Type B pancreatic cell (in vitro differentiated cells): ENCODE measurements at places on chromosomes 2 and 18. TPM values are rescaled to one million over a fixed set of nuclear protein-coding genes. Genes with fewer than 3 reads are reported as not detected.

GPC1 gene
- 58.0 and 78.0 TPM in 2 replicates for total RNA-seq

STON1 gene
- 4.3 and 15.7 TPM in 2 replicates for total RNA-seq

VSNL1 gene
- 4.1 and 4.6 TPM in 2 replicates for total RNA-seq

STPG4 gene
- 0.36 TPM in 1 of 2 replicates, not detected in the other for total RNA-seq

PDE1A gene
- 1.3 and 3.6 TPM in 2 replicates for total RNA-seq

GRCh38 chr2:175049661-175050060 lies 44.5 kb upstream of the CHN1 start:
- DNase-seq = no peak

DNA sequence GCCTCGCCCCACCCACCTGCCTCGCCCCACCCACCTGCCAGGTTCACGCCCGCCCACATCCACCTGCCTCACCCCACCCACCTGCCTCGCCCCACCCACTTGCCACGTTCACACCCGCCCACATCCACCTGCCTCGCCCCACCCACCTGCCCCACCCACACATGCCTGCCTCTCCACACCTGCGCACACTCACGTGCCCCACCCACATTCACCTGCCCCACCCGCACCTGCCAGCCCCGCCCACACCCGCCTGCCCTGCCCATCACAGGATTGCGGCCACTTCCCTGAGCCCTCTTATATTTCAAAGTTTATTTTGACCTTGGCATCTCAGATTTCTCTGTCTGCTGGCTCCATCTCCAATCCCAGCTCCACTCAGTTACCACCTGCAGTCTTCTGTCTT lies 217.5 kb upstream of the SOX11 start:
- no peak for DNase-seq

GRCh38 chr2:29477186-29477585 lies 362.0 kb downstream of the CLIP4 start:
- no peak for DNase-seq

DNA sequence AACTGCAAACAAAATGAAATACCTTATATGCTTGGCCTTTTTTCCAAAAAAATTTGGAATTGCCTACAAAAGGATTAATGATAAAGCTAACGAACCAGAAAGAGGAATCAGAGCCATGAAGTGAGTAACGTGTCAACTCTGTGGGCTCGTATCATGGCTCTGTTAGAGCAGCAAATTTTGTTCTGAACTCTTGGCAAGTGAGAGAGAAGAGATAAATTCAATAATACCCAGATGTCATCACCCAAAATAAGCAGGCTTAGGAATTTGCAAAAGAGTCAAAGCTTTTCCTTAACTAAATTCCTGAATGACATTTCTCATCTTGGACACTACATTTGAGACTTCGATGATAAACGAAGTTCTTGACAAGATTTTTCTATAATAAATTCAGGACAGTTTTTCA lies 4.4 kb downstream of the TXNDC2 start:
- DNase-seq = no peak

- DNase-seq = no peak
These were observed 216.3 kb downstream of the MYT1L start for GRCh38 chr2:2114707-2115245.

DNA sequence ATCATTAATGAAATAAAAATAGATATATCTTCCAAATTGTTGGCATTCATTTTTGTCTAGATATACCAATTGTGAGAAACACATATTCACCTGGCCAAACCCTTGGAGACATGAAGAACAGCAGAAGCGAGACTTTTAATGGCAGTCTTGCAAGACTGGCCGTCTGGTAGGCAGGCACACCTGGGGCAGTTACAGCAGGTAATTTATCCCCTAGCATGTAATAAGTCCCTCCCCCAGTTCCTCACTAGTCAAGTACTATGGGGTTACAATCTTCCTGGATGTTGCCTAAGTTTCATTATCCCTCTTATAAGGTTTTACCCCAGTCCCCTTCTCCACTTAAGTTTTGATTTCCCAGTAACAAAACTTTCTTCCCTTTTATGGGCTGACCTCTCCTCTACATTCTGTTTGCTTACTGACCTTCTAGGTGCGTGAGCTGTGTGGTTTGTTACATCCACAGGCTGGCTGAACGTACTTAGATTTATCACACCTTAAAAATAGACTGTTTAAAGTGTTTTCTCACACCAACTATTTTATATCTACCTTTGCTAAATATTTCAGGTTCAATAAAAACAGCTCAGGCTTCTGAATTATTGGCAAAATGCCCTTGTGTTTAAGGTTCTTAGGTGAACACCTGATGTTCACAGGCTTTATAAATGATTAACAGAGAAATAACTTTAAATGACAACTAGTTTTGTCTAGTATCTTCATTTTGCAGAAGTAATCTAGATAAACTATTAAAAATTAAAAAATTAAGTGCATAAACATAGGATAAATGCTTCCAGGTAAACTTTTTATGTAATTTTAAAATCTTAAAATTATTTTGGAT lies 365.0 kb upstream of the TFPI start:
- DNase-seq = no peak

DNA sequence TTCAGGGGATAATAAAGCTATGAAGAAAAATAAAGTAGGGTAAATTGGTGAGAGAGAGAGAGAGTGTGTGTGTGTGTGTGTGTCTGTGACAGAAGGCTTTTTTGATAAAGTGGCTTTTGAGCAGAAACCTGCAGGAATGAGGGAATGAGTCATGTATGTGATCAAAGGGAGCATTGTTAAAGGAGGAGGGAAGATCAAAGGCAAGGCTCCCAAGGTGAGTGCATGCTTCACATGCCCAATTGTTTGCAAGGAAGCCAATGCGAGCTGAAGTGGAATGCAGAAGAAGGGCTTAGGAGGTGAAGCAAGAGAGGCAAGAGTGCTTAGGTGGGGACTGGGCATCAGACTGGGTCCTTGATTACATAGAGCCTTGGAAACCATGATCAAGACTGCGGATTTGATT lies 96.8 kb downstream of the DNAH6 start:
- no peak for DNase-seq

- DNase-seq = no peak
These were observed 127.8 kb downstream of the MREG start for GRCh38 chr2:215885536-215885935.

DNA sequence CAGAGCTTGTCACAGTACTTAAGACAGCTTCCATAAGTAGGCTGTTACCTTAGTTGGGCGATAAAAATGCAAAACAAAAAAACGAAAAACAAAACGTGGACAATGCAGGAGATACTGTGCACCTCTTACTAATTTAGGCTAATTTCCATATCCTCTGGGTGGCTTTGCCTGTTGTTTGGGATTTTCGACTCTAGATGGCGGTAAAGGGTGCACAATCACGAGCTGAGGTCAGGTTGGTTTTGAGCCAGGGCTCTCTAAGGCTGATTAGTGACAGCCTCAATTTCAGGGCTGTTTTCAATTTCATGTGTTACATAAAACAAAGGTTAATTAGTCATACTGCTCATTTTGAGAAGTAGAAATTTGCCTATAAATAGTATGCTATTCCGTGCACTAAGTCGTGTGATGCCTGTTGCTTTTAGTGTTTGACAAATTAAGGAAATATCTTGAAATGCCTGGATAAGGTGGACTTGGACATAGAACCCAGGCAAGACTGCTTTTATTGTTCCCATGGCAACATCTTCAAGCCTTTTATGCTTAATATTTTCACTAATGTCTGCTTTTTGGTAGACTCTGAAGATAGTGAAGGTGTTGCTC lies 493.1 kb downstream of the SOCS6 start:
- DNase-seq = no peak

DNA sequence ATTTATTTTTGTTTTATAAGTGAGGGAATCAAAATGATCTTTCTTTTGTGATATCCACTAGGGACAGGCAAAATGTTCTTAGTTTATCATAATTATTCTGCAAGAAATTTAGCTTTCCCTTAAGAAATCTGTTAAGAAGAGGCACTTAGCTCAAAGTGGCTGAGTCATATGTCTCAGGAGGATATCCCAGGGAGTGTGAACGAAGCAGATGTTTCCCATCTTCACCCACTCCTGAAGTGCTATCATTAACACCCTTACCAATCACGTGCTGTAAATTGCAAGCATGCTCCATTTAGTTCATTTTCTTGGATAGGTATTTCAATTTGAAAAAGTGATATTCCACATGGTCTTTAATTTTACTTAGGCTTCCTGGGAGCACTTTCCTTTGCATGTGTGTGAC lies 774.3 kb upstream of the TMEFF2 start:
- DNase-seq = no peak

GRCh38 chr18:61860302-61860701 lies 32.5 kb downstream of the RNF152 start:
- no peak for DNase-seq

DNA sequence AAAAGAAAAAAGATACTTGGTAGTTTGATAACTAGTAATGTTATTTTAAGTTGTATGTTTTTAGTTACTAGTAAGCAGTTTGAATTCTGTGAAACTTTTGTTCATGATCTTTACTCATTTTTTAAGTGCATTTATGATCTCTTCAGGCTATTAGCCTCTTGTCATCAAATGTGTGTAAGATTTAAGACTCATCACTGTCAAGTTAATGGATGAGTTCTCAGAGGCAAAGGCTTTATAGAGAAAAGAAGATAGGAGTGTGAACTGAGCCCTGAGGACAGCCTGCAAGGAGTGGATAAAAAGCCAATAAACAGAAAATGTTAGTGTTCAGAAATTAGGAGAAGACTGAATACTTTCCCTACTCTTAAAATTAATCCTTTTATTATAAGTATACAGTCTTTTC lies 13.5 kb downstream of the NDUFV2 start:
- DNase-seq = no peak

- DNase-seq = no peak
These were observed 530.0 kb upstream of the ID2 start for GRCh38 chr2:8151888-8152287.

GRCh38 chr2:150630587-150631235 lies 143.2 kb upstream of the RND3 start:
- DNase-seq = no peak

GRCh38 chr2:102172745-102173144 lies 14.1 kb upstream of the IL1RL2 start:
- DNase-seq = no peak
